ENCODE measurements at places on chromosomes 3 and 15. TPM values are rescaled to one million over a fixed set of nuclear protein-coding genes. Genes with fewer than 3 reads are reported as not detected.
A peak's percentile ranks its signal among the peaks of the same experiment; 100 is the strongest.

Gene AGBL1
- not detected for total RNA-seq

- no peak overlapping the region for H3K4me3 ChIP-seq
- H3K4me1 ChIP-seq, result no peaks in the 10 kb centered on the region
- H3K27me3 ChIP-seq, result peaks cover 3% of the 10 kb centered on the region
- no peak overlapping the region for H3K27ac ChIP-seq
- no peaks in the 10 kb centered on the region for H3K36me3 ChIP-seq
- DNase-seq, result no peak
These were observed 6.4 kb upstream of the DNAAF4 start for GRCh38 chr15:55514414-55514850.

- no peaks in the 10 kb centered on the region for H3K4me1 ChIP-seq
- H3K4me3 ChIP-seq, result no peak overlapping the region
- no peak for DNase-seq
- no peak overlapping the region for H3K27ac ChIP-seq
- H3K36me3 ChIP-seq, result peaks cover 3% of the 10 kb centered on the region
These were observed 49.7 kb upstream of the UMPS start for GRCh38 chr3:124680521-124680920.

GRCh38 chr3:10928407-10928960, 64.1 kb upstream of the SLC6A1 start:
- no peaks in the 10 kb centered on the region for H3K4me1 ChIP-seq
- peaks cover 2% of the 10 kb centered on the region for H3K27me3 ChIP-seq
- H3K36me3 ChIP-seq, result no peaks in the 10 kb centered on the region
- no peak overlapping the region for H3K4me3 ChIP-seq
- no peak overlapping the region for H3K27ac ChIP-seq

Gene GOLGA8J
- total RNA-seq, result 0.60 TPM

DNA sequence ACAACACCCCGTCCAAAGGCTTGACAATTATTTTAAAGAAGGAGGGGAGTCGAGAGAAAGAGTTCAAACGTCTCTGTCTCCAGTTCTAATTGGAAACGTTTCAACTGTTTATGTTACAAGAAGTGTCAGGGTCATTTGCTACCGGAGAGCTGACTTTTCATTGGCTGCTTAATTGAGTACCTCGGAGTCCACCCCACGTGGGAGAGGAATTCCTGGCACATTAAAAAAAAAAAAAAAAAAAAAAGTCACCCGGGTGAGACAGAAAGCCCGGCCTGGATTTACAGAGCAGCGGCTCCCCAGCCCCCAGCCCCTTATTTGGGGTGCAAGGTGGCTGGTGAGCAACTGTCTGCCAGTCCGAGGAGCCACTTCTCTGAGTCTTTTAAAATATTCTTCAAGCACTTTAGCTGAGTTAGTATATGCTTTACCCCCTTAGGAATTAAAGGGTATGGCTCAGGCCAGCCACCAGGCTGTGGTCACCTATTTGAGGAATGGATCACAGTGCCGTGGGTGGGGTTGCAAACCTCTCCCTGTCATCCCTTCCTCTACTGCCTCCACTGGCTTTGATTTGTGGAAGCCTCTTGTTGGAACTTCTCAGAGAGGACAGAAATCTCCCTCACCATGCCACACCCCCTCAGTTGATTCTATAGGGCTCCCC, 3.9 kb upstream of the TLE3 start:
- no peak overlapping the region for H3K4me3 ChIP-seq
- H3K27ac ChIP-seq, result no peak overlapping the region
- no peak for DNase-seq
- H3K36me3 ChIP-seq, result no peaks in the 10 kb centered on the region
- H3K4me1 ChIP-seq, result peaks cover 21% of the 10 kb centered on the region

- H3K27me3 ChIP-seq, result no peaks in the 10 kb centered on the region
- no peak overlapping the region for H3K4me3 ChIP-seq
- H3K4me1 ChIP-seq, result peaks cover 23% of the 10 kb centered on the region
- no peak overlapping the region for H3K27ac ChIP-seq
These were observed 272.8 kb downstream of the BBX start for GRCh38 chr3:107795514-107796094.

Gene CLRN1
- total RNA-seq, result not detected

- H3K4me1 ChIP-seq, result peaks cover 6% of the 10 kb centered on the region
- H3K27me3 ChIP-seq, result peaks cover 21% of the 10 kb centered on the region
- no peaks in the 10 kb centered on the region for H3K36me3 ChIP-seq
- DNase-seq, result no peak
These were observed 989 bp upstream of the VGLL3 start for GRCh38 chr3:86991840-86992435.

Gene PTX3
- 0.71 TPM for total RNA-seq

Gene MEX3B
- total RNA-seq, result 1.8 TPM

Gene WDR93
- not detected for total RNA-seq

GRCh38 chr3:66583424-66584040, 82.7 kb upstream of the LRIG1 start:
- peaks cover 14% of the 10 kb centered on the region for H3K27me3 ChIP-seq
- peaks cover 15% of the 10 kb centered on the region for H3K4me1 ChIP-seq
- H3K27ac ChIP-seq, result no peak overlapping the region
- no peak for DNase-seq
- H3K36me3 ChIP-seq, result peaks cover 10% of the 10 kb centered on the region

DNA sequence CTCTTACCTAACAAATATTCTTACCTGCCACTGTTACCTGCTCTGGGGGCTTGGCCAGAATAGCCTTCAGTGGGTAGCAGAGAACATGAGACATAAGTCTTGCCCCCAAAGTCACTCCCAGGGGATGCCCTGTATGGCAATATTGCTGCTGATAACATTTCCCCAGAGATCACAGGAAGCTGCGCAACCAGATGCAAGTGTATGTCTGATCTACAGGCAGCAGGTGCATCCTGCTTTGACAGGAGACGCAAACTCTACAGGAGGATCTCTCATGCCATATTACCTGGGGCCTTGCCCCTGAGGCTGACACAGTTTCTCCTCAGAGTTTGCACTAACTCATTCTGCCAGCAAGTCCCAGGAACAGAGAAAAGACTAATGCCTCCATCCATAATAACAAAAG, 174.4 kb upstream of the LPP start:
- no peaks in the 10 kb centered on the region for H3K27me3 ChIP-seq
- no peak for DNase-seq
- peaks cover 51% of the 10 kb centered on the region for H3K4me1 ChIP-seq
- H3K4me3 ChIP-seq, result no peak overlapping the region
- peak overlapping the region; percentile 81 for H3K27ac ChIP-seq

Gene GXYLT2
- total RNA-seq, result not detected

- no peak overlapping the region for H3K4me3 ChIP-seq
- no peaks in the 10 kb centered on the region for H3K27me3 ChIP-seq
- no peak overlapping the region for H3K27ac ChIP-seq
- no peaks in the 10 kb centered on the region for H3K4me1 ChIP-seq
- no peaks in the 10 kb centered on the region for H3K36me3 ChIP-seq
These were observed 371.3 kb downstream of the EPHB1 start for GRCh38 chr3:135166266-135166825.

Gene STRIT1
- not detected for total RNA-seq

- no peak overlapping the region for H3K27ac ChIP-seq
- H3K4me1 ChIP-seq, result peaks cover 24% of the 10 kb centered on the region
- peaks cover 3% of the 10 kb centered on the region for H3K36me3 ChIP-seq
- H3K27me3 ChIP-seq, result peaks cover 3% of the 10 kb centered on the region
- DNase-seq, result no peak
These were observed 167.0 kb upstream of the TBL1XR1 start for GRCh38 chr3:177364236-177364635.

- no peak overlapping the region for H3K4me3 ChIP-seq
- no peak overlapping the region for H3K27ac ChIP-seq
- peaks cover 8% of the 10 kb centered on the region for H3K27me3 ChIP-seq
- no peaks in the 10 kb centered on the region for H3K36me3 ChIP-seq
- no peak for DNase-seq
These were observed 109.5 kb downstream of the SYNPR start for GRCh38 chr3:63387568-63387967.

- peaks cover 9% of the 10 kb centered on the region for H3K4me1 ChIP-seq
- no peak overlapping the region for H3K27ac ChIP-seq
- no peak for DNase-seq
These were observed 5.8 kb upstream of the USP50 start for GRCh38 chr15:50552238-50552637.

- H3K4me1 ChIP-seq, result peaks cover 6% of the 10 kb centered on the region
- H3K4me3 ChIP-seq, result peak overlapping the region; percentile 83
- peaks cover 4% of the 10 kb centered on the region for H3K36me3 ChIP-seq
- H3K27ac ChIP-seq, result no peak overlapping the region
- no peak for DNase-seq
These were observed 65.6 kb upstream of the POLG start for GRCh38 chr15:89400116-89400781.
